ENCODE measurements at places on chromosomes 11 and 22. TPM values are rescaled to one million over a fixed set of nuclear protein-coding genes. Genes with fewer than 3 reads are reported as not detected.
A peak's percentile ranks its signal among the peaks of the same experiment; 100 is the strongest.

DNA sequence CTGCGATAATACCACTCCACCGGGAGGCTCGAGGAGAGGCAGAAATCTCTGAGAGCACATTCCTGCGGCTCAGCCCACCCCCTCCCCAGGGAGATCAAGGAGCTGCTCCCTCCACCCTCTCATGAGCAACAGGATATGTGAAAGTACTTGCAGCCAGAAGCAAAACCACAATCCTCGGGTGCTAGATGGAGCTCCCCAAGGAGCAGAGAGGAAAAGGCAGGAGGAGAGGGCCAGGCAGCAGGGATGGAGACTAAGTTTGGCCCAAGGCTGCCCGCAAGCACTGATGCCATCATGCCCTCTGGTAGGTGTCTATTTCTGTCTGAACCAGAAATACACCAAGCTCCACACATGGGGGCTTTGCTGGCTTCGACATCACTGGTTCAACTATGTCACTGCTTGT is 22.3 kb downstream of the VPS37C start:
- peak; percentile 94 for DNase-seq

DNA sequence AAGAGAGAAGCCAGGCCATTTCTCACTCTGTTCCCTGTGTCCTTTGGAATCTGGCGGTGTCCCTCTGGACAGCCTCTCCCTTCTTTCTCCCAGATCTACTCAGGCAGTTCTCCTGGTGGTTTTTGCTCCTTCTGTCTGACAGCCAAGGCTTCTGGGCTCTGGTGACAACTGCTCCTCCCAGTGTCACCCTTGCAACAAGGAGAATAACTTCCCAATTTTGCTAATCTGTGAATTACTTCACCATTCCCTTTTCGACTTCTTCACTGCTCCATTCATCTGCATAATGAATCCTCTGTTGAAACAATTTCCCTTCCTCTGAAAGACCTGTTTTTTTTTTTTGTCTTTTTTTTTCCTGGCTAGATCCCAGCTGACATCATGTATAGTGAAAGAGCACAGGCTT is 56.3 kb upstream of the PDE3B start:
- DNase-seq, result no peak

PIM3 gene
- 37.4 TPM for total RNA-seq

DNA sequence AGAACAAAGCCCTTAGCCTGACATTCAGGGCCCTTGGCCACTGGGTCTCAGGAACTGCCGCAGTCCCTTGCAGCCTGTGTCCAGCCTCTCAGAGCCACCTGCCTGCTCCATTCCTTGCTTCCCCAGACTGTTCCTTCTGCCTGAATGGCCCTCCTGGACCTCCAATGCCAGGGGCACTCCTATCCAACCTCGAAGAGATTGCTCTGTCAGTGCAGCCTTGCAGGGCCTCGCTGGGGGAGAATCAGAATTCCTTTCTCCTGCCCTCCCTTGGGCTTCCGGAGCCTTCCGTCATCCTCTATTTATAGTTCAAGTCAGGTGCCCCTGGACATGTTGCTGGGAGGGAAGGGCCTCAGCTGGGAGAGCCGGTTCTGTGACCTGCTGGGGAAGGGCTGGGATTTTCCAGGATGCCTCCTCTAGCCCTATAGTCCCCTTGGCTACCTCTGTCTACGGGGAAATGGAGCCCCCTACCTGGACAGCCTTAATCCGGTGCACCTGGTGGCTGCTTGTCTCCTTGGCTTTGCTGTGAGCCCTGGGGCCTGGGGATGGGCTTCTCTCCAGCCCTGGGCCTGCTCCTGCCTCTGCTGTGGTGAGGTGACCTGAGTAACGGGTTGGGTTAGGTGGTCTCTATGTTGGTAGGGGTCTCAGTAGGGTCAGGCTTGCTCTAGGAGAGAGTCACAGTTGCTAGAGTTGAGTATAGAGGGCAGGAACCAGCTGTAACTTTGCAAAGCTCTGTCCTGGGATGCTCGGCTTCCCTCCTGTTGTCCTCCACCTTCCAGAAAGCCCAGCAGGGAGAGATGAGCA is 45.9 kb upstream of the SYT7 start:
- no peak for DNase-seq

DNA sequence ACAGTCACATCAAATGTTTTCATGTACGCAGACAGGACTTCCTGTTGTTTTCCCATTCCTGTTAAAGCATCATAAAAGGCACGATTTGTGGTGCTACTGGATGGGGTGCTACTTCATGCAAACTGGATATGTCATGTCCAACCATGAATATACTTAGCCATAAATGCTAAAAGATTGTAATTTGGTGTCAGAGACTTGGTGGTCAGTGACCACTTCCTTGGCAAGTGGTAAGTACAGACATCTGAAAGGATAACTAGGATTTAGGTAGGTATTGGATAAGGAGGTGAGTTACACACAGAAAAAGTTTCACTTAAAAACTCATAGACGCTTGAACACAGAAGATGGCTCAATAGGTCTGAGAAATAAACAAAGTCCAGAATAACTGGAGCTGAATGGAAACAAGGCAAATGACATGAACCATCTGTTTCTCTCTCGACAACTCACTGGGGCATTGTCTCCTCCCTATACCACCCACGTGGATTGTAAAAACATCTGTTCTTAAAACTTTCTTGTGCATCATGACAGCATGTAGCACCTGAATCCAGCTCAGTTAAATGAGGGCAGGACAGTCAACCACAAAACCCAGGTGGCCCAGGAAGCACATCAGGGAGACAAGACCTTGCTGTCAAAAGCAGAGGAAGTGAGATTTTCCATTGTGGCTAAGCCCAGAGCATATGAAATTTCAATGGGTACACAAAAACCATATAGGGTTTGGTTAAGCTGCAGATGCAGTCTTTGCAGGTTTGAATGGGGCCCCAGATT is 22.1 kb upstream of the IGLL5 start:
- no peak for DNase-seq

DNA sequence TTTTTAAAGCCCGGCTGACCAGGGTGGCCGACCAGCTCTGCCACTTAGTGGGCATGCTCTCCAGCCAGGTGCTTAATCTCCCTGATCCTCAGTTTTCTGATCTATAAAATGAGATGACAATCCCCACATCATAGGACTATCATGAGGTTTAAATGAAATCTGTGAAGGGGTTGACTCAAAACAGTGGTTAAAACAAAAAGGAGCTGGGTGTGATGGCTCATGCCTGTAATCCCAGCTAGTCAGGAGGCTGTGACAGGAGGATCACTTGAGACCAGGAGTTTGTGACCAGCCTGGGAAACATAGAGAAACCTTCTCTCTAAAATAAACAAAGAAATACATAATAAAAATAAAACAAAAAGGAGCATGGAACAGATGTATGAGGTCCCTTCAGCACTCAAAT is 3.6 kb upstream of the C11orf86 start:
- DNase-seq, result no peak

DNA sequence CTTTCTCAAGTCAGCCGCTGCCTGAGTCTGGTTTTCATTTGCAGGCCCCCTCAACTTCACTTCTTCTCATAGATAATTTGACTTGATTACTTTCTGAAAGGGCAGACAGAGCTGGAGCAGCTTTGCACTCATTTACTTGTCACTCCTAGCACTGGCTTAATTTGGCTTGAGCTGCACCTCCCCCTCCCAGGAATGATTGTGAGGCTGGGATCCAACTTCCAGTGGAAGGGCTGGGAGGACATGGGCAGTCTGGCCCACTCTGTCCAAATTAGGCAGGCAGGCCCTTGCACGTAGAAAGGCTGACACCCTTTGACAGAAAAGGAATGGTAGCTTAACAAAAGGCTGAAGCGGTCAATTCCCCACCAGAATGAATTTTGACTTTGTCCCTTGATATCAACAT is 453.9 kb downstream of the ETS1 start:
- peak; percentile 33 for DNase-seq

DNA sequence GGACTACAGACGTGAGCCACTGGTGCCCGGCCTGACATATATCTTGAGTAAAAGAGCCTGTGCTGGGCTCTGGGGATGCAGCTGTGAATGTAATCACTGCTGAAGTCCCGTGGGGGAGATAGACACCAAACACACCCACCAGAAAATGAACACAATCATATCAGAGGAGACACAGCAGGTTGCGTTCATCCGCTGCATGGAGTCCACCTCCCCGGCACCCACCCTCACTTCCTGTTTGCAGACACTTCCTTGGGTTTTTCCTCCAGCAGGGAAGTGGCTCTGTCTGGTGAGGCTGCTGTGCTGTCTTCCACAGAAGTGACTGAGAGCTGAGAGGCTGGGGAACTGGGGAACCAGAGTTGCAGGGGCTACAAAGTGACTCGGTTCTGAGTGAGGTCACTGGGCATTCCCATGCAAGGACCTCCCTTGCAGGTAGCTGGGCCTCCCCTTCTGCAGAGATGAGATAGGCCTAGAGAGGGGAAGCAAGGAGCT is 7.2 kb downstream of the MICALL1 start:
- no peak for DNase-seq

GRCh38 chr11:88576741-88577140 is 239.2 kb upstream of the CTSC start:
- DNase-seq, result no peak

DNA sequence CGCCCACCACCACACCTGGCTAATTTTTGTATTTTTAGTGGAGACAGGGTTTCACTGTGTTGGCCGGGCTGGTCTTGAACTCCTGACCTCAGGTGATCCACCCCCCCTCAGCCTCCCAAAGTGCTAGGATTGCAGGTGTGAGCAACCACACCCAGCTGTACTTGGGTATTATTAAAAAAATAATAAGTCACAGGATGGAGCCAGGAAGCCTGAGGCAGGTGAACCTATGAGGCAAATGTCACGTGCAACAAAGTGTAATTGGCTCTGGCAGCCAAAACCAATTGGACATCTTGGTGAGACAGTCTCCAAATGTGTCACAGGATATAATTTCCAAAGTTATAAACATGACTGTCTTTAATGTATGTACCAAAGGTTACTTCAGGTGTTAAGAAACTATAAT is 24.0 kb upstream of the MALAT1 start:
- DNase-seq, result no peak

GRCh38 chr11:132639986-132640385 is 892.3 kb downstream of the OPCML start:
- DNase-seq, result no peak

MYOD1 gene
- not detected for total RNA-seq

DNA sequence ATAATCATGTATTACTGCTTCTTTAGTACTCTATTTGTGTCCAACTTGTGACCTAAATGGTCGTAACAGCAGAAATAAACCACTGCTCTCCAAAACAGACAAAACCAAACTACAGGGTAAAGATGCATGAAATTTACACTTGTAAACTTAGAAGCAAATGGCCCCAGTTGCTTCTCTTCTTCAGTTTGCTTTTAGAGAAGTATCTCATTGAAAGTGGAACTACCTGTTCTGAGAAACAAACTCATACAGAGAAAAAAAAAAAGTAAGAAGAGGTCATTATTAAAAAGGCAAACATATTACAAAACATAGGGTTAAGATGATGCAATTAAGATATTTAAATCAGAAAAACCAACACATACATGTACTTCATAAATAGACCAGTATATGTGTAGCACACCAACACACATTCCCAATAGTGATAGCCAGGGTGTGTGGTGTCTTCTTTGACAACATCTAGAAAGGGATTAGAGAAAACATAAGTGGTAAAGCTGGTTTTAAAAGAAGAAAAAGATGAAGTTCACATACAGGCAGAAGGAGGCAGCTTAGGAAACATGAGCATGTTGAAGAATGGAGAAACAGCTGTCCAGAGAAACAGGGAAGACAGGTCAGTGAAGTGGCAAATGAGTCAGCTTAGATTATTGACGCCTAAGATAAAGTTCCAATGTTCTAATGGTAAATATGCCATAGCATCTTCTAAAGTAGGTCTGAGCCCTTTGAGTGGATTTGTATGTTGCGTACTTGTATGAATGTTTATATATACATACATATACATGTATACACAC is 844.7 kb upstream of the CCDC90B start:
- no peak for DNase-seq

DNA sequence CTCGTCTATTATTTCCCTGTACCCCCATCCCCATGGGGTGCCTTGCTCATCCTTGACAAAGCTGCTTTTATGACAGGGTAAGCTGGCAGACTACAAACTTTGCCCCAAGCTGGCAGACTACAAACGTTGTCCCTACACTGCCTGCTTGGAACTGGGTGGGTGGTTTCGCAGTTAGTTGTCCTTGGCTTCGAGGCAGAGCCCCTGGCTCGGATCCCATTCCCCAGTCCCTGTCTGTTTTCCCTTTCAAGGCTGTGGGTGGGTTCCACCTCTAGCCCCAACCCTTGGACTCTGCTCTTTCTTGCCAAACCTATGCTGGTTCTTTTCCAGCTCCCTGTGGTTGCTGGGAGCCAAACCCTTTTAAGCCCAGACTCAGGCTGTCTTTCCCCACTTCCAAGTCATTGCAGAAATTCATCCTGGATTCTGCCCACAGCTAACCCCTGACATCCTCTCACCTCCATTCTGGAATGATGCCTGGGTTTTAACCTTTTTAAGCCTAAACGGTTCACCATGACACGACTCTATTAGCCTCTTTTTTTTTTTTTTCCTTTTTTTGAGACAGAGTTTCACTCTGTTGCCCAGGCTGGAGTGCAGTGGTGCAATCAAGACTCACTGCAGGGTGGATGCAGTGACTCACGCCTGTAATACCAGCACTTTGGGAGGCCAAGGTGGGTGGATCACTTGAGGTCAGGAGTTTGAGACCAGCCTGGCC is 9.2 kb upstream of the RBM14 start:
- DNase-seq, result no peak

IRAG1 gene
- 7.3 TPM for total RNA-seq

GRCh38 chr11:65224930-65225278 is 36.9 kb upstream of the POLA2 start:
- no peak for DNase-seq

GRCh38 chr11:77140231-77140851 is 12.3 kb downstream of the MYO7A start:
- peak; percentile 92 for DNase-seq

- no peak for DNase-seq
These were observed 10.9 kb upstream of the TNNT3 start for GRCh38 chr11:1908618-1909017.

- no peak for DNase-seq
These were observed 22.6 kb downstream of the TPBGL start for GRCh38 chr11:75262961-75263852.

DNA sequence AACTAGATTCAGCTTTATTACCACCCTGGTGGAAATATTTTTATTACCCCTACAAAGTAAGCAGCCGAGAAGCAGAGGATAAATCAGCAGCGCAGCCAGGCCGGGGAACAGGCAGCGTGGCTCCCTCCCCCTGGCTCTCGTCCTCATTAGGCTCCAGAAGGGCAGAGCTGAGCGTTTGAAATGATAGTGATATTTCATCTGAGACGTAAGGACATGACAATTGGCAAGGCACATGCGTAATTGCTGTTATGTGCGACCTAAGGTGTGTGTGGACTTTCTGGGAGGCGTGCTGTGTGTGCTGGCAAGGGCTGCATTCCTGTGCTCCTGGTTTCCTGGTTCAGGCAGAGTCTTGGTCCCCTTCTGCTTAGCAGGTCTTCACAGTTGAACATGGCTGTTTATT is 247.8 kb downstream of the TBC1D22A start:
- DNase-seq, result no peak

AGBL2 gene
- 0.25 TPM for total RNA-seq

CNGA4 gene
- total RNA-seq, result 0.32 TPM

DNA sequence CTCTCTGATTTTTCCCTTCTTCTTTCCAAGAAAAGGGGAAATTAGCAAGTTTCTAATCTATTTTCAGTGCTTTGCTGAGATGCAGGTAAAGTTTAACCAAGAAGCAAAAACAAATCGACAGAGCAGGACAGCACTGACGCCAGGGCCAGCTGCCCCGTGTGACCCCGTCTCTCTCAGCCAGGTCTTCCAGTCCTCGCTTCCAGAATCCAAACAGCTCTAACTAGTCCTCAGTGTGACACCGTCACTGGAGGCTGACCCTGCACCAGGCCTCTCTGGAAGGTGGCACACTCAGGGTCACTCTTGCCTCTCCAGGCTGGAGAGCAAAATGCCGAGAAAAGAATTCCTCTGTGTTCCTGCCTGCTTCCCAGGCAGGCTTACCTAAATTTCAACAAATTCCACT is 44.8 kb downstream of the SHANK2 start:
- DNase-seq, result no peak

VWCE gene
- total RNA-seq, result 1.8 TPM

Measured in cardiac muscle cell (in vitro differentiated cells and primary cell).